Frontal cortex (tissue), 4 donors: ENCODE measurements at places on chromosomes 11 and 22. TPM values are rescaled to one million over a fixed set of nuclear protein-coding genes. Genes with fewer than 3 reads are reported as not detected.
A peak's percentile ranks its signal among the peaks of the same experiment; 100 is the strongest.

DNA sequence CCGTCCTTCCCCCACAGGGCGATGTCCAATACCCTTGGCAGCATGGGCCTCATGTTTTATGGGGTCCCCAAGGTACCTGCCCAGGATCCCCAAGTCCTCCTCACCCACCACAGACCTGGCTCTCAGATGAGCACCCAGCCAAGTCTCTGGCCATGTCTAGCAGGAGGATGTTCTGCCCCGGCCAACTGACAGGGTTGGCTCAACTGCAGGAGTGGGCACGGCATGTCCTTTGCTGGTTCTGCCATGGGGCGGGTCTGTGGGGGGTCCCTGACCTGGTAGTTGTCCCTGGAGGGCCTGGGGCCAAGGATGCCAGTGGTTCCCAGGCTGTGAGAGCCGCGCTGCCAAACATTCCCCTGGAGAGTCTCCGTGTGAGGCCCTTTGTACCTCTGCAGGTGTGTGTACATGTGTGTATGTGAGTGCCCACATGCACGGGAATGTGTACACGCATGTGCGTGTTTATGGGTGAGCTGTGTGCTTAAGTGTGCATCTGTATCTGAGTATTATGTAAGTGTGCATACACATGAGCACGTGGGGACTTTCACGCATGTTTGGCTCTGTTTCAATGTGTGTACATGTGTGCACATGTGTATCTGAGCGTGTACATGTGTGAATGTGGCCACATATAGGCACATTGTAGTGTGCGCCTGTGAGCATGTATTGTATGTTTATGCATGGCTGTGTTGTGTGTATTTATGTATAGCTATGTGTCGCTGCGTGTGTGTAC, 85.5 kb downstream of the KCNQ1 start:
- DNase-seq, result no peak

- no peak for DNase-seq
Observed at GRCh38 chr11:64726211-64726641, 3.2 kb upstream of the NRXN2 start.

DNA sequence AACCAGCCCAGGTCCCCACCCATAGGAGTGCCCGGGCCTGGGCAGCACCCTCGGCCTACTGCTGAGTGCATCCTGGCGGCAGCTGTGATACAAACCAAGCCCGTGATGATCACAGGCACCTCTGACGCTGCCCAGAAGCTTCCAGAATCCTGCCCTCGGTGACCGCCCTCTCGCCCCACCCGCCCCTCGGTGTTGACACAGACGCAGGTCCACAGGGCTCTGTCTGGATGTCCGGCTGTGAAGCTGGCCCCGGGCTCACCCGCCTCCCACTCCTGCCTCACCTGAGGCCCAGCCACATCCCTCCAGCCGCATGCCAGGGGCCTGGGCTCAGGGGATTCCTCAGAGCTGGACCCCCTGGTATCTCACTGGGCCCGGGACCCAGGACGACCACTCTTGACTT, 191.0 kb downstream of the BRD1 start:
- DNase-seq, result no peak

DNA sequence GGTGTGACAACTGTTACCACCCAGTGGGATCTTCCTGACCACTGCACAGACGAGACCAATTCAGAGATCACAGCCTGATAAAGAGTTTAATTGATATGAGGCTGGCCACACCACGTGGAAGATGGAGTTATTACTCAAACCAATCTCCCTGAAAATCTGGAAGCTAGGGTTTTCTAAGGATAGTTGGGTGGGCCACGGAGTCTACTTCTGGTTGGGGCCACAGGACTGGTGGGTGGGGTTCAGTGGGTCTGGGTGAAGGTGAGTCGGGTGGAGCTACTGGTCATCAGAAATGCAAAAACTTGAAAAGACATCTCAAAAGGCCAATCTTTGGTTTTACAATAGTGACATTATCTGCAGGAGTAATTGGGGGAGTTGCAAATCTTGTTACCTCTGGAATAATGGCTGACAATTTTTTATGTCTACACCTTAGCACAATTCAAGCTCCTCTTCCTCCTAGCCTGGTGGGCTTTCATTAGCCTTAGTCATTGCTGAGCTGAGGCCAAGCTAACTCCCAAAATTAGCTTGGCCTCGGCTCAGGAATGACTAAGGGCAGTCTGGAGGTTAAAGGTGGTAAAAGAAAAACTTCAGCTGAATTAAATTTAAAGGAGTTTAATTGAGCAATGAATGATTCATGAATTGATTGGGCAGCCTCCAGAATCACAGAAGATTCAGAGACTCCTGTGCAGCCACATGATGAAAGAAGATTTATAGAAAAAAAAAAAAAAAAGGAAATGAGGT, 13.1 kb downstream of the C11orf96 start:
- no peak for DNase-seq

GRCh38 chr11:73192272-73192671, 25.8 kb upstream of the P2RY2 start:
- no peak for DNase-seq

DNA sequence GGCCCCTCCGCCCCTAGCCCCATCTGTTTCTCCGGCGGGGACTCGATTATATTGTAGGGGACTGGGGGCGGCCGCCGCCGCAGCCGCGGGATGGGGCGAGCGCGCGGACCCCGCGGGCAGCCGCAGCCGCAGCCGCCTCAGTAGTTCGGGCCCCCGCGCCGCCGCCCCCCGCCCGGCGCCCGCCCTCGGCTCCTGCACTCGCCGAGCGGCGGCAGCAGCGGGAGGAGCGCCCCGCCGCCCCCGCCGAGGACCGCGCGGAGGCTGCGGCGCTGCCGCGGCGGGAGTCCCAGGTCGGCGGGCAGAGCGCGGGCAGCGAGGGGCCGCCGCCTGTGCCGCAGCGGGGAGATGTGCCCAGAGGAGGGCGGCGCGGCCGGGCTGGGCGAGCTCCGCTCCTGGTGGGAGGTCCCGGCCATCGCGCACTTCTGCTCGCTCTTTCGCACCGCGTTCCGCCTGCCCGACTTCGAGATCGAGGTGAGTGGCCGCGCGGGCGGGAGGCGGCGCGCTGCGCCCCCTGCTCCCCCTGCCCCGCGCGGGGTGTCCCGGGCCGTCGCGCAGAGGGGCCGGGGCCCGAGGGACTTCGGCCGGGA, at the start of gene CECR2:
TSS of gene CECR2 (plus strand) at position 22 of the 587 bp plus-strand sequence. CDS start at position 346, 324 bp downstream.
- DNase-seq, result peak; percentile 65

- DNase-seq, result no peak
Observed at GRCh38 chr11:117171404-117172061, 7.0 kb upstream of the SIDT2 start.

GRCh38 chr11:129595038-129595962, 219.7 kb downstream of the BARX2 start:
- no peak for DNase-seq

GRCh38 chr11:70568814-70569617, 170.7 kb downstream of the CTTN start:
- no peak for DNase-seq

DNA sequence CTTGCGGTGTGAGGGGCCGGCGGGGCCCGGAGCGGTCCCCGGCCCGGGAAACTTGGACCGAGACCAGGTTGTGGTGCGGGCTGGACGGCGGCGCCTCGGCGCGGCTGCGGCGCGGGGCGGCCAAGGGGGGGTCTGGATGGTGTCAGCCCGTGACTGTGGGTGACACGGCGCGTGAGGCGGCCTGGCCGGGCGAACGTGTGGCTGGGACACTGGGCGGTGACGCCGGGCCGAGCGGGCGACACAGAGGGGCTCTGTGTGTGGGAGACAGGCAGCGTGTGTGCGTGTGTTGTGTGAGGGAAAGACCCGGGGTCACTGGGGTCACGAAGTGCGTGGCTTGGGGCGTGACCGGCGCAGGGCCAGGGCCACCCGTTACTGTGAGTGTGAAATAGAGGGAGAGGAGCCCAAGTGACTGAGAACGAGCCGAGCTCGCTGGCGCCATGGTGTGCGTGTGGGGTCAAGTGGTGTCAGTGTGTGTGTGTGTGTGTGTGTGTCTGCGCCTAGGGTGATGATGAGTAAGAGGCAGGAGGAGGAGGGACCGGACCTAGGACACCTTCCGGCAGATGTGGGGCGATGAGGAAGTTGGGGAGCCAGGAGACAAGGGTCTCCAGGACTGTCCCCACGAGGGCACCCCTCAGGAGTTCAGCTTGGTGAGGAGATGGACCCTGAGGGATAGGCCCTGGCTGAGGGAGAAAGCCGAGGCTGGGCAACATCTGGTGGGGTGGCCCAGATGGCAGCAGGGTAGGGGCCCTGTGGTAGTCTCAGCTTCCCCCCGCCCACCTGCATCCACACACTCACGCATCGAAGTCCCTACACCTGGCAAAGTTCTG, 817 bp downstream of the RELT start:
- peak; percentile 59 for DNase-seq

GRCh38 chr22:30889996-30890480, 78.5 kb downstream of the MORC2 start:
- no peak for DNase-seq

GRCh38 chr11:2039198-2039759, 41.6 kb upstream of the H19 start:
- no peak for DNase-seq

OR51B5 gene
- total RNA-seq, result 0.82 TPM

SLC25A18 gene
- 4.1 TPM for total RNA-seq

TEF gene
- total RNA-seq, result 7.3 TPM

OR5A2 gene
- total RNA-seq, result not detected

IRAG1 gene
- 1.6 TPM for total RNA-seq
